ENCODE measurements at places on chromosomes 2 and 18.
A peak's percentile ranks its signal among the peaks of the same experiment; 100 is the strongest.

- no peak for DNase-seq
These were observed 114.5 kb upstream of the TANK start for GRCh38 chr2:161045726-161046125.

GRCh38 chr18:74856928-74857327 is 259.3 kb downstream of the ZNF407 start:
- no peak for DNase-seq

GRCh38 chr18:500632-501405 is at the start of gene COLEC12:
TSS of gene COLEC12 (minus strand) at chr18:500701. CDS start at chr18:500514, 187 bp downstream.
- DNase-seq: peak; percentile 60

GRCh38 chr18:46155641-46156051 is 51.5 kb downstream of the HAUS1 start:
- no peak for DNase-seq

DNA sequence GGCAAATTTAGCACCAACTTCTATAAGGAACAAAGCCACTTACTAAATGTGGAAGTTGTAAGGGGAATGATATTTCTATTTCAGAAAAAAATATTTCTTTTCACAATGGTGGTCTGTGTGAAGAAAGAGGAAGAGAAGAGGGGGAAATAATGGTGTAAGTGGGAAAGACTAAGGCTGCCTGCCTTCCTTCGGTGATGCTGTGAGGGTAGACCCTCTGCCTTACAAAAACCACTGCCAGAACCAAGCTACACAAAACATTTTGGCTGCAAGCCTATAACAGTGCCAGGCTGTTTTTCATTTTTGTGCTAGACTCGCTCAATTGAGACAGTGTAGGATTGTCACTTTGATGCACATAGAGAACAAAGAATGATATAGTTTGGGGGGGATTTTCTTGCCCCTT is 286.6 kb downstream of the ZEB2 start:
- DNase-seq: no peak

DNA sequence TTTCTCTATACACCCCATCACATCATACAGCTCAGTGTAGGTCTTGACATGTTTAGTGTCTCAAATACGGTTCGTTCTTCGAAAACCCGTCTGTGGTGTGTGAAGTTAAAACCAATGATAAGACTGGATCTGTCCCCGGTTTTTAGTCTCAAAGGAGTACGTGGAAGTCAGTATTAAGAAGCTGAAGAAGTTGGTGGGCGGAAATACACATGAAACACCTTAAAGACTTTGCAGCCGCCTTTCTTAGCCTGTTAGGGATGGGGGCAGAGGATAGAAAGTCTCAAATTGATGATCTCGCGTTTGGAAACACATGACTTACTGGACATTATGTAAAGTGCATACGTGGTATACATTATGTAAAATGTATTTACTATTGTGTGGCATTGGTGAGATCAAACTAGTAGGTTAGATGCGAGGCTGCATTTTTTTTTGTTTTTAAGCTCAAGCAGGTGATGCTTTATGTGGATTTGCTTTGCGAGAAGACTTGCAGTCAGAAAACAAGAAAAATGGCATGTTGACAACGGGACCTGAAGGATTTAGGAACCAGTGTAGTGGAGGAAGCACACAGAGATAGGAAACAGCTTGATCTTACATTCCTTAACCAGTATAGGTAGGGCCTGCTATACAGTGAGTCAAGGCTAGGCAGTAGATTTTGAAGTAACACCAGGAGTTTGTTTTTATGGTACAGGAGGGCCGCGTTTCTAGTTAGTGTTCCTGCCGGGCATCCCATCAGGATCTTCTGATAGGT is 1.2 kb downstream of the CNOT11 start:
- no peak for DNase-seq

- DNase-seq: no peak
These were observed 112.6 kb downstream of the MDH1 start for GRCh38 chr2:63701406-63701805.

- DNase-seq: no peak
These were observed 8.9 kb upstream of the SPDYA start for GRCh38 chr2:28801726-28802125.

DNA sequence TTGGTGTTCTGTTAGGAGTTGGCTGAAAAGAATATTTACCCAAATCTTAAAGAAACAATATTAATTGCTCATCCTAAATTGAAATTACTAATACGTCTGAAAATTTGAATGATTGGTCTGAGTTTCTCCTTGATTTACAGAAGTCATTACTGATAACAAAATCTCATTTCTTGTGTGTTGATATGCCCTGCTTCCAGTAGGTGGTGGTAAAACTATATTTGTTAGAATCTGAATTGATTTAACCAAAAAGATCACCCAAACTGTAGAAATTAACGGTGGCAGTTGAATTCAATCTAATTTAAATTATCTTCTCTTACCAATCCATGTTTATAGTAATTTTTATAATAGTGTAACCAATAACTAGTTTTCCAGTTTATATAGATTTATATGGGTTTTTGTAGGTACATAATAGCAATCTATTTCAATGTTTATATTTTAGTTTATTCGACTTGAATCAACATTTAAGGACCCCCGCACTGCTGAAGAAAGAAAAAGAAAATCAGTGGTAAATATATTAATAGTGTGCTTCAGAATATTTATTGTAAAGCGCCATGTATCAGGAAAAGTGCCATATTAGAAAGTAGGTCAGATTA is 38.3 kb downstream of the PAPOLG start:
- DNase-seq: no peak

- no peak for DNase-seq
These were observed 70.1 kb upstream of the PNPT1 start for GRCh38 chr2:55763721-55764120.

DNA sequence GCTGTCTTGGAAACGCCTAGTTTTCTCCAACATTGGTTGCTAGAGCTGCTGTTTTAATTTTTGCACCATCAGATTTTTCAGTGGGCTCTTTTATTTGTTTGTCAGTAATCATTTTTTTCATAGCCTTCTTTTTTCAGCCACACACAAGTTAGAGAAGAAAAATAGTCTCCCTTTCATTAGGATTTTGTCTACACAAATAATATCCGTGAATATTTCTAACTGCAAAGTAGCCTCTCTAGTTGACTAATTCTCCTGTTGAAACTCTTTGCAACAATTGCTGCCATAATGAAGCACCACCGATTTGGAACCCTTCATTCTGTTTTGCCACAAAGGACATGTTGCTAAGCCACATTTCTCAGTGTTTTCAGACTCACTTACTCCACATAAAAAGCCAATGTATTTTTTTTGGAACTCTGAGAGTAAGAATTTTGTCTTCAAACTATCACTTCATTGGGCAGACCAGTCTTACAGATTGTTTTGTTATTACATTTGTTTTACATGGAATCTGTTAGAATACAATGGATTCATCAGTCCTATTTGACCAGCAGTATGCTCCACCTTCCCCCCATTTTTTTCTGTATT is 9.6 kb downstream of the KCNJ3 start:
- DNase-seq: no peak

GRCh38 chr2:123532994-123533393 is 492.1 kb upstream of the CNTNAP5 start:
- DNase-seq: no peak

DNA sequence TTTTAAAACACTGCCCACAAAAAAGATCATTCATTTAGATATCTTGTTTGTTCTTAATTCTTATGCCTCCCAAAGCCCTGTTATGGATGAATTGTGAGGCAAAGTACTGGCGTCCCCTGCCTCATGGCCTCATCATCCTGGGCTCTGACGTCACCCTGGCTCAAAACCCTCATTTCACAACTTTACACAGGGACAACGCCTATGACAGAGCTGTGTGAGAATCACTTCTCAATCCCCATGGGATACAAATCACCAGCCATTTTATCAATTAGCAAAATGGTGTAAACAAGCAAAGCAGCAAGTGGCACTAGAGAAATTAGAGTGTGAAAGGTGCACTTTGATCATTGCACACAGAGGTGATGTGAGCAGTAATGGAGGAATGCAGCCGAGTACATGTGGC is 16.6 kb downstream of the FHOD3 start:
- DNase-seq: no peak

Measured in left kidney (tissue), 8 donors.